ENCODE measurements at places on chromosomes 5 and 9.
A peak's percentile ranks its signal among the peaks of the same experiment; 100 is the strongest.

- DNase-seq = no peak
These were observed 3.9 kb upstream of the MEF2C start for GRCh38 chr5:88886746-88887341.

DNA sequence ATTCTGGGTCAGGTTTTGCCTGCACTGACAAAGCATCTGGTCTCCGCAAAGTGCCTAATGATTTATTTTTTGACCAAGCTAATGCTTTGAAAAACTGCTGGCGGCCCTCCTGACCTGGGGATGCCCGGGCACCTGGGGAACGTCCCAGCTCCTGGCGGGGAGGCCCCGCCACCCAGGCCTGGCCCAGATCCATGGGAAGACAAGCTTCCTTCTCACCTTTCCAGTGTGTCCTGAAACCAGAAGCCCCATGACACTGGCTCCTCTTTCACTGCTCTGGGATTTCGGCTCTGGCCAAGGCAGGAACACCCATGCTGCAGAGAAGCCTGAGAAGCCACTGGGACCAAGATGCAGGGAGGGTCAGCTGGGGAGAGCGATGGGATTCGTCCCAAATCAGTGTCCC lies 144.1 kb downstream of the SEC61B start:
- DNase-seq = no peak

DNA sequence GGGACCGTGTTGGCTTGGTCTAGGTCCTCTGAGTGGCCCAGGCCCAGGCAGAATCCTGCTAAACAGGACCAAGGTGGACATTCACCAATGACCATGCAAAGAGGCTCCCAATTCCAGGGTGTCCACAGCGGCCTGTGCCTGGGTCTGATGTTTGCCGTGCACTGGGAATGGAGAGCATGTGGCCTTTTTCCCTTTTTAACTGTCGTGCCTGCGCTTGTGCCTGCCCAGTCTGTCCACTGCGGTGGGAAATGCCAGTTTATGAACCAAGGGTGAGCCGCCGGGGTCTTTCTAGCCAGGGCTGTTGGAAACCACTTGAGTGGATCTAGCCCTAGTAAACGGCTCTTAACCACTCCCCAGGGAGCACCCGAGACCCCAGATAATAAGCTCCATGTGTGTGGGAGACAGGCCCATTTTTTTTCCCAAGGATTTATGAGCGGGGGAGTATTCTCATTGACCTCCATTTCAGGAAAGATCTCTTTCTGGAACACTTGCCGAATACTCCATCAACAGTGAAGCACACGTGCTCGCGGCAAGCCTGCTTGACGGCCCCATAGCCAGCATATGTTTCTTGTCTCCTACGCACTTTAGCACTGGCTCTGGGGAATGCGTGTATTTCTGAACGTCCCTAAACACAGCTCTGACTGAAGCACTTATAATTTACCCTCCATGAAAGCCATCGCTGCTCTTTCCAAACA lies 93.2 kb upstream of the PHYKPL start:
- DNase-seq = no peak

DNA sequence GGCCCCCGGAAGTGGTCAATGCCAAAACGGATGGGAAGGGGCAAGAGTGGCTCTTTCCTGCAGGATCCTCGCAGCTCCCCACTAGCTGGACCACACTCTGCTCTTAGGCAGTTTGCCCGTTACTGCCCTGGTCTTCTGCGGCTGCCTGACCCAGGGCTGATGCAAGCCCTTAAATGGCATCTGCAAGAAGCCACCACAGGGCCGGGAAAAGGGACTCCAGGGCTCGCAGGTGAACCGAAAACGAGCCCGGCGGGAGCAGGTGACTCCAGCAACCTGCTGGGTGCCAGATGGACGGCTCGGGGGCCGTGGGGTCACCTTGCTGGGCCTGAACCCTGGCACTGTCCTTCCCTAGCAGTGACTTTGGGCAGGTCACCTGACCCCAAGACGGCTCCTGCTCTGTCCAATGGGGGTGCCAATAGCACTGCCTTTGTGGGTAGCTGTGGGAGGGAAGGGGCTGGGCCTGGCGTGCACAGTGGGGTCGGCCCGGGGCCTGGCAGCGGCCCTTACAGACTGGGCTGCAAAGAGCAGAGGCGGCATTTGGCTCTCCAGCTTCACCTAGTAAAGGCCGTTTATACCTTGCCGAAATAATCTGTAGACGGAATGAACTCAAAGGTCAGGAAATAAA lies 1.3 kb downstream of the TMEM250 start:
- DNase-seq = no peak

DNA sequence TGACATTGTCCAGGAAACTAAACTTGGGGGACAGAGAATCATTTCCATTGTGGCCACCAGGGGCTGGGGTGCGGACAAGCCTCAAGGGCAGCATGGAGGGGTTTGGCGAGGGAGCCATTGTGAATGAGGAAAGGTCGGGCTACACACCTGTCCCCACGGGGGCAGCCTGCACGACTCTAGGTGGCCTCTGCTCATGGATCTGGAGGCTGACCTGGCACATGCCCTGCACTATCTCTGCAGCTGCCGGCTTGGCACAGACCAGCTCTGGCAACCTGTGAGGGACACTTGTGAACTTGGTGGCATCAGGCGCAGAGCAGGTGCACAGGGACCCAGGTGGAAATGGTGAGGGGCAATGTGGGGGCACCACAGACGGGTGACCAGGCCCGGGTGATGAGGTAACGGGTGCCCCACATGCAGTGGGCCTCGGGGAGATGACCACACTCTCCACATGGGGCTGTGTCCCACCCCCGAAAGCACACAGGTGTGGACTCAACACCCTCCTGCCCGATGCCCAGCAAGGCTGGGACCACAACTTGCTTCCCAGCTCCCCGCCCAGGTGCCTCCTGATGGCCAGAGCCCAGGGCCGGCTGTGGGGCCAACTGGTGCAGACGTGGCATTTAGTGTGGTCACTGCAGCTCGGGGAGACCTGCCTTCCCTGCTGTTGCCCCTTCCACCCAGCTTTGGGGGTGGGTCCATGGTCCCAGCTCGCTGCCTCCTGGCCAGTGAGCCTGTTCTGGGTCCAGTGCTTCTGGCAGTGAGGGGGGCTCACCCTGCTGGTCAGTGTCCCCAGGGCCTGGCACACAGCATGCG lies 60.9 kb upstream of the UBAC1 start:
- no peak for DNase-seq

- DNase-seq = no peak
These were observed 17.2 kb downstream of the TSPAN17 start for GRCh38 chr5:176664479-176664878.

GRCh38 chr5:158812408-158812807 lies 287.3 kb downstream of the EBF1 start:
- DNase-seq = peak; percentile 34

DNA sequence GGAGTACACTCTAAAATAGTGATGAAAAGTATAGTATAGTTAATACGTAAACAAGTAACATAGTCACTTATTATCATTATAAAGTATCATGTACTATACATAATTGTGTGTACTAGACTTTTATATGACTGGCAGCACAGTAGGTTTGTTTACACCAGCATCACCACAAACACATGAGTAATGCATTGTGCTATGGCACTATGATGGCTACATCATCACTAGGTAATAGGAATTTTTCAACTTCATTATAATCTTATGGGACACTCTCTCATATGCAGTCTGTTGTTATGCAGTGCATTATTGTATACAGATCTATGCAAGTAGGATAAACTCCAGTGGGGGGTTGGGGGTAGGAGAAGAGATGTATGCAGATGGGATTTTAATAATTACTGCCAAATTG lies 52.7 kb upstream of the ELL2 start:
- DNase-seq = no peak

- DNase-seq = no peak
These were observed 507.0 kb upstream of the PTGER4 start for GRCh38 chr5:40172721-40173120.

DNA sequence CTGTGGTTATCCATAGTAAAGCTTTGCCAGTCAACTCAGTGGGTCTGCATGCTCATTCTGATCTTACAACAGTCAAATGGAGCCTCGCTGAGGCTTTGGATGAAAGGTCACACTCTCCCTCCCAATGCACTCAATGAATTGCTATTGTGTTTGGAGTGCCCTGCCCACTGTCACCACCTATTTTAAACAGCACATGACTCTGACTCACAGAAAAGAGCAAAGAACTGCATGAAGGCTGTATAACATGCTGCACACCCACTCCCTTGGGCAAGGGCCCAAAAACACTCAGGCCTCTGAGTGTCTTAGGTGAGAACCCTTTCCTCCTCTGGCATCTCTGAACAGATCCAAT lies 118.7 kb upstream of the CCDC112 start:
- no peak for DNase-seq

DNA sequence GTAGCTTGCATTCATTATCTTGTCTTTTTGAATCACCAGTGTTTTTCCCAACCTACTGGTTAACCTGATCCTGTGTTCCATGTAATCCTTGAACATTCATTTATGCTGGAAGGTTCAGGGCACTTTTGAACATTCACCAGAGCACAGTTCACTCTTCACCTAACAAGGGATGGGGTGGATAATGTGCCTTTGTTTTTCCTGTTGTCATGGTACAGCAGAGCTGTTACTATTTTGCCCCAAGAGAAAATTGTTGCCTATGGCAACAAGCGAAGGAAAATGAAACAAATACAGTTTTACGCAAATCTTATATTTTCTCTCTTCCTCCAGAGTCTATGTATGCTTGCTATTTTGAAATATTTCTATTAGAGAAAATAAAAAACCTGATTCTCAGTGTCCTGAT lies 60.3 kb upstream of the RIOK2 start:
- no peak for DNase-seq

DNA sequence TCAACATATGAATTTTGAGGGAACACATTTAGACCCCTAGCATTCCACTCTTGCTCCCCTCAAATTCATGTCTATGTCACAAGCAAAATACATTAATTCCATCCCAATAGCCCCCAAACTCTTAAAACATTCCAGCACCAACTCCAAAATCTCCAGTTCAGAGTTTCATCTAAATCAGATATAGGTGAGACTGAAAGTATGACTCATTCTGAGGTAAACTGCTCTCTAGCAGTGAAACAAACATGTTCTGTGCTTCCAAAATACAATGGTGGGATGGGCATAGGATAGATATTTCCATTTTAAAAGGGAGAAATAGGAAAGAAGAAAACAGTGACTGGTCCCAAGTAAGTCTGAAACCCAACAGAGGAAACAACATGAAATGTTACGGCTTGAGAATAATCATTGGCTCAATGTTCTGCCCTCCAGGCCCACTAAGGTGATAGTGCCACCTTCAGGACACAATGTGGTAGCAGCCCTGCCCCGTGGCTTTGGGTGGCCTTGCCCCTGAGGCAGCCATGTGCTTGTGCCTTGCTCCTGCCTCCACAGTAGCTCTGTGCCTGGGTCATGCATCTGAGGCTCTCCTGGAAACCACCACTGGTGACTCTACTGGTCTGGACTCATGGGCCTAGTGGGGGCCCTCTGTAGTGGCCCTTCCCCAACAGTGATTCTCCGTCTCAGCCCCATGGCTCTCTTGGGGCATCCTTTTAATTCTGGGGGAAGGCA lies 36.4 kb upstream of the IPPK start:
- DNase-seq = peak; percentile 21

- DNase-seq = no peak
These were observed 492.1 kb downstream of the ARHGEF28 start for GRCh38 chr5:74118071-74118470.

- DNase-seq = no peak
These were observed 49.3 kb upstream of the PPARGC1B start for GRCh38 chr5:149680810-149681221.

GRCh38 chr5:132812781-132813598 lies at the start of gene SOWAHA:
TSS of gene SOWAHA (plus strand) at chr5:132813302. CDS start at chr5:132813622, 320 bp downstream.
- no peak for DNase-seq

GRCh38 chr5:25649628-25650265 lies 1005.0 kb upstream of the CDH10 start:
- no peak for DNase-seq

GRCh38 chr5:122951658-122952057 lies 84.9 kb downstream of the PPIC start:
- no peak for DNase-seq

DNA sequence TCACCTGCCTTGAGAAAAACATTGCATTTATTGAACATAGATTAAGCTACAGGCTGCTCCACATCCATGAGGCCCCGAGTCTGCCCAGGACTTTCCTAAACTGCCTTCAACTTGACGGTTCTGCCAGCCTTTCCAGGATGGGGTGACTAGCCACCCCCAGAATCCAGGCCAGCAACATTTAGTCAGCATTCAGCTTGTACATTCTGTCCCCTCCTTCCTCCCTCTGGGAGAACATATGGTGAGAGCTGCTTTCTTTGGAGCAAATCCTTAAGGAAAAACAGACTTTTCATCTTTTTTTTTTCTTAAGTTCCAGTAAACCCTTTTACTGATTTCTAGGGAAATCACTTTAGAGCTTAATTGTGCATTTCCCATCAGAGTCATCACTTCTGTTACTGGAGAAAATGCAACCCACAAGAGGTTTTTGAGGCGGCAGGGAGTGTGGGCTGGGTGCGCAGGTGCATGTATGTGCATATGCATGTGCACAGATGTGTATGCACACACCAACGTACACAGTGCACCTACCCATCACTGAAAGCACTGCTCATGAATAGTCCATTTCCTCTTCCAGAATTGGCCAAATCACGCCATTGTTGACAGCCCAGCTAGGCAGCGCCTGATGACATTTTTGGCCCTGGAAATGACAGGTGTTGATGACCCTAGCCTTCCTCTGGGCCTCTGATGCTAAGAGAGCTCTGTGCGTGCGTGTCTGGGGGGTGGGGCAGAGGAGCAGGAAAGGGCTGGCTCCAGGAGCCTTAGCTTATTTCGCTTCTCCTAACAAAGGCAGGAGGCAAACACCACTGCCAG lies 145.6 kb downstream of the HSD17B3 start:
- DNase-seq = no peak

- no peak for DNase-seq
These were observed 83.9 kb downstream of the PAPPA start for GRCh38 chr9:116237456-116237855.
